ENCODE measurements at places on chromosomes 16 and 17. TPM values are rescaled to one million over a fixed set of nuclear protein-coding genes. Genes with fewer than 3 reads are reported as not detected.

The CYGB gene
- 0.62 TPM for total RNA-seq

The MC1R gene
- 4.2 TPM for total RNA-seq

The STUB1 gene
- 152 TPM for total RNA-seq

The DBF4B gene
- 28.6 TPM for total RNA-seq

The TEKT1 gene
- not detected for total RNA-seq

GRCh38 chr17:44672479-44673093 lies 16.3 kb downstream of the MEIOC start:
- DNase-seq: peak; percentile 63

GRCh38 chr17:8843344-8843743 lies 24.1 kb downstream of the PIK3R6 start:
- DNase-seq: no peak

- DNase-seq: no peak
These were observed 187.2 kb upstream of the CHMP6 start for GRCh38 chr17:80804466-80804865.

- peak; percentile 9 for DNase-seq
These were observed 47.3 kb downstream of the RPH3AL start for GRCh38 chr17:305090-305976.

- no peak for DNase-seq
These were observed 306.1 kb upstream of the XYLT1 start for GRCh38 chr16:17776888-17777287.

DNA sequence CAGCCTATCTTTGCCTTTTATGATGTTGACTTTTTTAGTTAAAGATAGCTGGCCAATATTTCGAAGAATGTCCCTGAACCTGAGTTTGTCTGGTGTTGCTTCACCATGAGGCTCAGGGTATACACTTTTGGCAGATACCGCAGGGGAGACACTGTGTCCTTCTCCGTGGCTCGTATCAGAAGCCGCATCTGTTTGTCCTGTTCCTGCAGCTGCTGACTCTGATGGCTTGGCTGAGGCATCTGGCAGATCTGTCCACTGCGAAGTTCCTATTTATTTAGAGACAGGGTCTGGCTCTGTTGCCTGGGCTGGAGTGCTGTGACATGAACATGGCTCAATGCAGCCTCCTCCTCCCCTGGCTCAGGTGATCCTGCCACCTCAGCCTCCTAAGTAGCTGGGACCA lies 93.5 kb downstream of the CRISPLD2 start:
- no peak for DNase-seq
